ENCODE measurements at places on chromosomes 6 and 20. TPM values are rescaled to one million over a fixed set of nuclear protein-coding genes. Genes with fewer than 3 reads are reported as not detected.

GRCh38 chr20:50014570-50015562, 32.1 kb downstream of the SNAI1 start:
- no peaks in the 10 kb centered on the region for H3K4me1 ChIP-seq
- H3K27me3 ChIP-seq: no peaks in the 10 kb centered on the region
- H3K36me3 ChIP-seq: no peaks in the 10 kb centered on the region
- no peak overlapping the region for H3K27ac ChIP-seq
- no peak for DNase-seq
- no peak overlapping the region for H3K4me3 ChIP-seq

DNA sequence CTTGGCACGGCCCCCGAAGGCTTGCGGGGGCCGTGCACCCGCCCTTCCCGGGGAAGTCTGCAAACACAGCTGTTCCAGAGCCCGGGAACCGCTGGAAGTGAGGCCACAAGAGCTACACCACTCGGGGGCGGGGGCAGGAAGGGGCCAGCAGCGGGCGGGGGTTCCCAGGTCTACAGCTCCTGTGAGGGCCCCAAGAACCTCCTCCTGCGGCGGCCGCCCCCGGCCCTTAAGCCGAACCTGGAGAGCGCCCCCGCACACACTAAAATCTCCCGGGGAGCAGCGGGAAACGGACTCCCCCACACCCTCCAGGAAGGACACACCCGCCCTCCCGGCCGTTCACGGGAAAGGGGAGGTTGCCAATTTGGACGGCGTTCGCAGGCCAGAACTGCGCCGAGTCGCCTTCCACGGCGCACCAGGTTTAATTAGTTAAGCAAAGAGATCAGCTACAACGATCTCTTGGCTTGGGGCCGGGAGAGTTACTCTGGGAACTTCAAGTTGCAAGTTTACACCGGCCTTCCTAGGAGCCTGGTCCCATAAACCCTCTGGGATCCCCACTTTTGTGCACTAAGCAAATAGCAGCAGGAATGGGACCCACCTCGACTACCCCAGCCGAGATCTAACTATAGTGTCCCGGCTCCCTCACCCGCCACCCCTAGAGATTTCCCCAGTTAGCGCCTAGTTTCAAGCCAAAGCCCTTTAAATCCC, 1.7 kb downstream of the JAG1 start:
- H3K4me3 ChIP-seq: peak overlapping the region; percentile 59
- H3K36me3 ChIP-seq: peaks cover 7% of the 10 kb centered on the region
- peak overlapping the region; percentile 75 for H3K27ac ChIP-seq
- H3K27me3 ChIP-seq: no peaks in the 10 kb centered on the region
- DNase-seq: peak; percentile 71

DNA sequence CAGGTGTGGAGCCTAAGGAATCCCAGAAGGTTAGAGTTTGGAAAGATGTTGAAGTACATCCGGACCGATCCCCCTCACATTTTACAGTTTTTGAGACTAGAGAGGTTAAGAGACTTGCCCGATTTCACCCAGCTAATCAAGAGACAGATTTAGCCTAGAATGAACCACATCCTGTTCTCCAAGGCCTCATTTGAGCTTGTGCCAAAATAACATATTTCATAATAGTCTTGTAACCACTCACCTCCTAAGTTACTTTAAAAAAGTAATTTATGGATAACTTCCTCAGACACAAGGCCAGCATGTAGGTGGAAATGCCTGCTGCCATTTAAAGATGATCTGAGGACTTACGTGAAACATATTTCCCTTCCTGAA, 39.8 kb upstream of the ARHGAP18 start:
- H3K4me1 ChIP-seq: peaks cover 54% of the 10 kb centered on the region
- H3K36me3 ChIP-seq: no peaks in the 10 kb centered on the region
- H3K27ac ChIP-seq: peak overlapping the region; percentile 59
- DNase-seq: peak; percentile 77
- H3K27me3 ChIP-seq: no peaks in the 10 kb centered on the region
- peak overlapping the region; percentile 1 for H3K4me3 ChIP-seq

DNA sequence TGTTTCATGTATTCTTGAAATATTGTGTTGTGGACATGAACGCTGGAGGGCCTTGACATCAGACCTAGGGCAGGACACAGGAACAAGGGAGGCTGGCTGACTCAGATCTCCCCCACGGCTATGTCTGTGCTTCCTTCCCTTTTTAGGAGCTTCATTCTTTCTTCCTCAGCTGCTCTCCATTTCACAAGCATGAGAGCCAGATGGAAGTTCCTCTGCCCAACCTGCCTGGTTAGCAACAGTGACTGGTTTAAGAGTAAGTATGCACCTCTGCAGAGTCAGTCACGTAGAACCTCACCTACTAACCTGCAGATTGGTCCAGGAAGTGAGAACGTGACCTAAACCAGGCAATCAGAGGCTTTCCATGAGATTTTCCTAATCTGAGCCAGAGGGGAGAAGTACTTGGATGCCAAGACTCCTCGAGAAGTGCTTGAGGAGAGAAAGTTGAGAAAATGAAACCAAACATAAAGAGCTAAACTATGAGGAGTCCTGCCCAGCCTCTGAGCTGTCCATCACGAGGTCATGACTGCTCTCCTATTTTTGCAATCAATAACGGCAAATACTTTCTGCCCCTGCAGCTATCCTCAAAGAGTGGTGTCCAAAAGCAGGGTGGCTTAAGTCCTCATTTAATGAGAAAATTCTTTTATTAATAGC, 465.2 kb upstream of the CITED2 start:
- H3K36me3 ChIP-seq: no peaks in the 10 kb centered on the region
- no peaks in the 10 kb centered on the region for H3K4me1 ChIP-seq
- no peak overlapping the region for H3K27ac ChIP-seq
- DNase-seq: no peak

DNA sequence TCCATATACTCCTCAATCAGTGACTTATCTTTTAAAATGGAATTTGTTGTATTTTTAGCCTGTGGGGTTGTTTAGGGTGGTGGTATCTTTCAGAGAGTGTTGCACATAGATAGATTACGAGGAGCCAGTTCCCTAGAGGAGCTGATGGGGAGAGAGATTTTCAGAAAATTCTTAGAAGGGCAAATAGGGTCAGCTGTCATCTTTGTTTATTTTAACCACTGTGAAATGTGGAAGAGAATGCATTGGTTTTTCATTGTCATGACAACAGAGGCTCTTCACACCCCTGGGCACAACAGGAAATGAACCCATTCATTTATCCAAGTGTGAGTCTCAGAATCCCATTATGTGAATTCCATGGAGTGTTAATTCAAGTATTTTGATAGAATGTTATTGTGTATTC, 188.4 kb downstream of the JARID2 start:
- H3K27ac ChIP-seq: peak overlapping the region; percentile 37
- peaks cover 20% of the 10 kb centered on the region for H3K27me3 ChIP-seq
- H3K4me1 ChIP-seq: peaks cover 87% of the 10 kb centered on the region
- H3K36me3 ChIP-seq: no peaks in the 10 kb centered on the region
- no peak overlapping the region for H3K4me3 ChIP-seq

- DNase-seq: peak; percentile 77
- no peaks in the 10 kb centered on the region for H3K36me3 ChIP-seq
- no peaks in the 10 kb centered on the region for H3K27me3 ChIP-seq
- H3K4me3 ChIP-seq: peak overlapping the region; percentile 60
- H3K27ac ChIP-seq: no peak overlapping the region
- H3K4me1 ChIP-seq: no peaks in the 10 kb centered on the region
These were observed 522 bp upstream of the EPB41L1 start for GRCh38 chr20:36153736-36154699.

DNA sequence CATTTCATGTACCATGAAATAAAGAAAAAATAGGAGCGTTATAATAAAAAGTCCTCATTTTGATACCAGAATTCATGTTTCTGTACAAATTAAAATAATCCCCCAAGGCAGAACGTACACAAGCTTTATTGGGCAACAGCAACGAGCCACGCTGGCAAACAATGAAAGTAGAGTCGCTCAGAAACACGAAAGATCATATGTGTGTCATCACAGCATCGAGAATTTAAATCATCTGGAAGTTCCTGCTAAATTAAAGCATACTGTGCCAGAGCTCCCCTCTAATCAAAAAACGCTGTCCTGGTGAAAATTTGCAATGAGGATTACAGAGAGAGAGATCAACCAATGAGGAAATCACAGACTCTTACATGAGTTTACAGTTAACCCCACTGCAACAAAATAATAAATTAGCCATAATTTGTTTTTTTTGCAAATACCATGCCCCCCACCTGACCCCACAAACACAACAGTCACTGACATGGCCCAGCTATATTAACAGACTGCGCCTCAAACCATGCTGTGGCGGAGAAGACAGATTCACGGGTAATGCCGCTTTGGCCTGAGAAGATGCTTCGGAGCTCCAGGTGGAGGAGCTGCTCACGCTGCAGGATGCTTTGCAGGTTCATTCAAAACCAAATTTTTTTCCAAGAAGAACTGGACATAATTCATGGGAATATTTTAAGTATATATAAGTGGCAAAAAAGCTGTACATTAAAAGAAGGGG, 54.3 kb upstream of the NFATC2 start:
- DNase-seq: no peak
- H3K4me1 ChIP-seq: peaks cover 13% of the 10 kb centered on the region
- no peak overlapping the region for H3K27ac ChIP-seq
- no peaks in the 10 kb centered on the region for H3K36me3 ChIP-seq
- H3K27me3 ChIP-seq: no peaks in the 10 kb centered on the region

DNA sequence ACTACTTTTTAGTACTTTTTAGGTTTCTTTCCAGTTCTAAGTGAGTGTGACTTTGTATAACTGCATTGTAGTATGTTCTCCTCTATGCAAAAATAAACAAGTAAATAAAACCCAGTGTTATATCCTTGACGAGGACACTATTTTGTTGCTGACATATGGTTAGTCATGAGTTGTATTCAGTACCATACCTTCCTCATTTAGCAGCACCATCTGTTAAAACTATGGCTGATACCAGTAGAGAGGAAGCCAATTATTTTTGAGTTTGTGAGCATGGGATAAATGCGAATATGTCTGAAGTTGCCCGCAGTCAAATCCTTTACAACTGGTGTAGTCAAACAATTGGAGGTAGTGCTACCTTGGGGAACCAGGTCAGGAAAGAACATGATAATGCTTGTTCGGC, 74.1 kb downstream of the CDKAL1 start:
- no peak overlapping the region for H3K27ac ChIP-seq
- H3K4me3 ChIP-seq: no peak overlapping the region
- no peaks in the 10 kb centered on the region for H3K27me3 ChIP-seq
- no peaks in the 10 kb centered on the region for H3K36me3 ChIP-seq
- H3K4me1 ChIP-seq: no peaks in the 10 kb centered on the region
- no peak for DNase-seq

GRCh38 chr6:135298455-135298854, 117.3 kb downstream of the MYB start:
- no peaks in the 10 kb centered on the region for H3K36me3 ChIP-seq
- no peak for DNase-seq
- no peaks in the 10 kb centered on the region for H3K27me3 ChIP-seq
- no peaks in the 10 kb centered on the region for H3K4me1 ChIP-seq

- no peaks in the 10 kb centered on the region for H3K36me3 ChIP-seq
- H3K27ac ChIP-seq: no peak overlapping the region
- peaks cover 20% of the 10 kb centered on the region for H3K4me1 ChIP-seq
- H3K27me3 ChIP-seq: no peaks in the 10 kb centered on the region
- DNase-seq: no peak
- H3K4me3 ChIP-seq: no peak overlapping the region
These were observed 7.0 kb downstream of the TRPC4AP start for GRCh38 chr20:35085477-35086225.

DNA sequence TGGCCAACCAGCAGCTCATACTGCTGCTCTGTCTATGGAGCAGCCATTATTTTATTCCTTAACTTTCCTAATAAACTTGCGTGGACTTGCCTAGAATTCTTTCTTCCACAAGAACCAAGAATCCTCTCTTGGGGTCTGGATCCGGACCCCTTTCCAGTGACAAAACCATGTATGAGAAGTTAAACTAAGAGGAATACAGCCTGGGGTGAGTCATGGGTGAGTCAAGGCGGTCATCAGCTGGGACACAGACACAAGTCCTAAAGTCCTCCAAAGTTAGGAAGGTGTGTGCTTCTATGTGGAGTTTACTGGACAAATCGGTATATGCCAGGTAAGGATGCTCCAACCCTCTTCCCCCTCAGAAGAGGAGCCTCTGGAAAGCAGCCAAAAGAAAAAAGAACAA, 690.0 kb upstream of the CHD6 start:
- H3K4me3 ChIP-seq: no peak overlapping the region
- no peaks in the 10 kb centered on the region for H3K4me1 ChIP-seq
- H3K36me3 ChIP-seq: no peaks in the 10 kb centered on the region
- DNase-seq: no peak
- H3K27ac ChIP-seq: no peak overlapping the region

GRCh38 chr6:119961450-119961849, 611.9 kb upstream of the MAN1A1 start:
- H3K36me3 ChIP-seq: no peaks in the 10 kb centered on the region
- no peak overlapping the region for H3K27ac ChIP-seq
- no peak for DNase-seq
- H3K4me1 ChIP-seq: no peaks in the 10 kb centered on the region

DNA sequence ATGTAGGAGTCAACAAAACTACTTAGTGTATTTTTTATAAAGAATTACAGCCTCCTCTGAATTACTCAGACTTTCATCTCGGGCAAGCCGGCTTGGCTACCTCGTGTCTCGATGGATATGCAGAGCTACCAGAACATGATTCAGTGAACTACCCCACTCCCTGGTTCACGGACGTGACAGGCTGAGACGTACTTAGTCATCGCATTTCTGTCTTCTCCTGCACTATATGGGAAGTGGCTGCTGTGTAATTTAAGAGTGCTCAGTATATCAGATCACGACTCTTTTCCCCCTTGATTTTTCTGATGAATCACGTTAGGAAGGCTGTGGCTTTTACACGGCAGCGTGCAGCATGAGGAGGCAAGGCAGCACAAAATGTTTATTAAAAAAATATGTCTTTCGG, 302.7 kb upstream of the ZFP64 start:
- DNase-seq: peak; percentile 25
- H3K4me1 ChIP-seq: peaks cover 19% of the 10 kb centered on the region
- no peak overlapping the region for H3K4me3 ChIP-seq
- H3K36me3 ChIP-seq: no peaks in the 10 kb centered on the region

DNA sequence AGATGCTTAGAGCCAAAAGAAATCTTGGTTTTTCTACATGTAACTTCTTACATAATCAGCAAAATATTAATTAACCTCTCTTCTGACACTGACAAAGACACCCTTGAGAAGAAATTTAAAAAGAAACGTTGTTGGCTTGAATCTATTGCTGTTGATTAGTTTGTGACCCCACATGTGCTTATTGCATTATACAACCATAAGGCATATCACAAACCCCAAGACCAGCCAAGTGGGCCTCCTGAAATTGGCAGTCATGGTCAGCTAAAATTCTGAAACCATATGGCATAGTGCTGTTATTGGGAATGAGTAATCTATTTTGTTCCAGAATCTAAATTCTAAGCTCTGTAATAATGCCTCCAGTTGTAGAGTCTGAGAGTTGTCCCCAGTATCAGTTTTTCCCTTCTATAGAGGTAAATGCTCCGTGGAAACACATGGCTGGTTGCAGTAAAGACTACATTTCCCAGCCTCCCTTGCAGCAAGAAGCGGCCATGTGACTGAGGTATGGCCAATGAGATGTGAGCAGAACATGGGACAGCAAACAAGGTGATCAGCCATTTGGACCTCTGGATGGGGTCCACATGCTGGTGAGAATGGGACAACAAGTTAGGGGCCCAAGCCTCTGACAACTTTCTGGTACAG, 42.3 kb upstream of the PTPN1 start:
- H3K27me3 ChIP-seq: no peaks in the 10 kb centered on the region
- peaks cover 9% of the 10 kb centered on the region for H3K4me1 ChIP-seq
- H3K4me3 ChIP-seq: no peak overlapping the region

LRRC1 gene
- 3.9 TPM for total RNA-seq

AFDN gene
- 107 TPM for total RNA-seq

STK38 gene
- total RNA-seq: 24.2 TPM

SOBP gene
- 3.3 TPM for total RNA-seq

TAF8 gene
- 26.0 TPM for total RNA-seq

MARCKS gene
- 110 TPM for total RNA-seq

CFAP206 gene
- not detected for total RNA-seq

HNF4A gene
- not detected for total RNA-seq

EPB41L1 gene
- total RNA-seq: 7.1 TPM

FERMT1 gene
- total RNA-seq: 1.3 TPM

SCUBE3 gene
- total RNA-seq: not detected

RAMACL gene
- total RNA-seq: 0.77 TPM

All from A673 (cell line).